ENCODE measurements at places on chromosomes 7 and 10.

DNA sequence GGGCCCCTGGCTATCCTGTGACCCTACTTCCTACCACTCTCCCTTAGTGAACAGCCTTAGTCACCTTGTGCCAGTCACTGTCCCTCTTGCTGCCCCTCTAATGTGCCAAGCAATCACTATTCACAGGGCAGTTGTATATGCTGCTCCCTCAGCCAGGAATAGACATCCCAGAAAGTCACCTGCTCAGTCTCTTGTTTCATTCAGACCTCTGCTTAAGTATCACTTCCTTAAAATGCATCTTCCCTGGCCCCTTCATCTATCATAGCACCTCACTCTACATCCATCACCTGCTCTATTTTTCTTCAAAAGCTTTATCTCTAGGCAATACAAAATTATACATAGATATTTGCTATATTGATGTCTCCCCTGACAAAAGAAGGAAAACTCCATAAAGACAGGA, 328.4 kb upstream of the NFE2L3 start:
- DNase-seq = no peak

DNA sequence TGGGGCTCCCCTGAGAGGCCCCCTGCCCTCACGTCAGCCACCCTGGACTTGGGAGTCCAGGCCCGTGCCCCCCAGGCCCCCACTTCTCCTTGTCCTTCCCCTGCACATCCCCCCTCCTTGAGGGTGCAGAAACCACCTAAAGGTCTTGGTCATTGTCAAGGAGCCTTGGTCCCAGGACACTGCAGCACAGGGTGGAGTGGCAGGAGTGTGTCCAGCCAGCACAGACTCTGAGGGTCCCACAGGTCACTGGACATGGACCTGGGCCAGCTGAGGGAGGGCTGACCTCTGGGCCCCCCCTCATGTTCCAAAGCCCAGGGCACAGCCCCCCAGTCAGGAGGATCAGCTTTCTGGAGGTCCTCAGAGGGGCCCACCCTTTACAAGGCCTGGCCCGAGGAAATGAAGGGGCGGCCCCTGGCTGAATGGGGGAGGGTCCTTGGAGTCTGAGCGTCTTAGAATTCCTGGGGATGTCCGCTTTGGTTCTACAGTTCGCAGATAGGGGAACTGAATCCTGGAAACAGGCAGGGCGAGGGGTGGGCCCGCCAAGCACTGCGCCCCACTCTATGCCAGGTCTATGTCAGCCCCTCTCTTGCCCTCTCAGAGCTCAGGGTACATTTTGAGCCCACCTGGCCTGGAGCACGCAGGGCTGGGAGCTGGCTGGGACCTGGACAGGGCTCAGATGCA, 54.0 kb downstream of the PWWP2B start:
- no peak for DNase-seq

GRCh38 chr7:33632322-33632721, 273.0 kb upstream of the BMPER start:
- DNase-seq = no peak

GRCh38 chr10:80532571-80532970, 5.1 kb upstream of the SH2D4B start:
- DNase-seq = no peak

GRCh38 chr7:43686991-43687390, 42.3 kb downstream of the COA1 start:
- DNase-seq = no peak

DNA sequence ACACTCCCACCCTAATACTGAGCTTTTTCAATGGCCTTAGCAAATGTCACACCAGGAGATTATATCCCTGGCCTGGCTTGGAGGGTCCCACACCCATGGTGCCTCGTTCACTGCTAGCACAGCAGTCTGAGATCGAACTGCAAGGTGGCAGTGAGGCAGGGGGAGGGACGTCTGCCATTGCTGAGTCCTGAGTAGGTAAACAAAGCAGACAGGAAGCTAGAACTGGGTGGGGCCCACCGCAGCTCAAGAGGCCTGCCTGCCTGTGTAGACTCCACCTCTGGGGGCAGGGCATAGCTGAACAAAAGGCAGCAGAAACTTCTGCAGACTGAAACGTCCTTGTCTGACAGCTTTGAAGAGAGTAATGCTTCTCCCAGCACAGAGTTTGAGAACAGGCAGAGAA, 338.9 kb upstream of the MBL2 start:
- DNase-seq = no peak

DNA sequence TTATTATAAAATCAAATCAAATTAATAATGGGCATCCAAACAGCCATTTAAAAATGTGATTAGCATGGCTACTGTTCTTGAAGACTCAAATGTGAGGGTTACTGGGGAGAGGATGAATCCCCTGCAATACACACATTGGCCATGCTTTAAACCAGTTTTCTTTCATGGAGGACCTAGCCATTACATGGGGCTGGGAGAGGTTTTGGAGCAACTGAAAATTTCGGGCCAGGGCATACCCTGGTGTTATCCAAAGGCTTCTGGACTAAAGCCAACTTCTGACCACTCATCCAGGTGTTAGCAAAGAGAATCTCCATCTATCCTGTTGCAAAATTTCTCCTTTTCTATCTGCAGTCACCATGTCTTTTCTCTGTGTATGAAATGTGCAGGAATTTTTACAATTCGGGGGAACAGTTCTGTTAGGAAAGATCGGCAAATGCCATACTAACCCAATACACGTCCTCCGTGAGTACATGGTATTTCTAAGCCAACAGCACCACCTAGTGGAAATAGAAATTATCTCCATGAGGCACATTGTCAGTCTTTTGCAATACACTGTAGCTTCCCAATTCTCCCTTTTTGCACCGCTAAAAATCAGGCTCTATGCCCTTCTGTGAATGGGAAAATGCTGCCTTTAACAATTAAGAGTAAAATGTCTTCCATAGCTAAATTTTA, 47.0 kb upstream of the ZNF107 start:
- no peak for DNase-seq

GRCh38 chr10:2891073-2891769, 176.1 kb upstream of the PFKP start:
- DNase-seq = no peak

DNA sequence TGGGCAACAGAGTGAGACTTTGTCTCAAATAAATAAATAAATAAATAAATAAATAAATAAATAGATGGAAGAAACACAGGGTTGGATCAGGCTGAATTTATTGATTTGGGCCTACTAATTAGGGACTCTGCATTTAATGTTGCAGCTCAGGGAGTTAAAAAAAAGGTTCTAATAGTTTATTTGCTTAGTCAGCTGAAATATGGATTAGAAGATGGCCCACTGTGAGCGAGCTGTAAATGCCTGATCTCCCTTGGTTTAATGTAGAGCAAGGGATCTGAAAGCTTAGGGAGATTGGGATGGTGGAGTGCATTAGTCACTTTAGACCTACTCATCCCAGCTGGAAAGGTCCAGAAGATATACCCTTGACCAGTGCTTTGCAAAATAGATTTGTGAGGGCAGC, 25.1 kb upstream of the PDIA4 start:
- DNase-seq = no peak

- DNase-seq = no peak
Measured at GRCh38 chr7:149595541-149595940, 97.9 kb upstream of the ZNF746 start.

DNA sequence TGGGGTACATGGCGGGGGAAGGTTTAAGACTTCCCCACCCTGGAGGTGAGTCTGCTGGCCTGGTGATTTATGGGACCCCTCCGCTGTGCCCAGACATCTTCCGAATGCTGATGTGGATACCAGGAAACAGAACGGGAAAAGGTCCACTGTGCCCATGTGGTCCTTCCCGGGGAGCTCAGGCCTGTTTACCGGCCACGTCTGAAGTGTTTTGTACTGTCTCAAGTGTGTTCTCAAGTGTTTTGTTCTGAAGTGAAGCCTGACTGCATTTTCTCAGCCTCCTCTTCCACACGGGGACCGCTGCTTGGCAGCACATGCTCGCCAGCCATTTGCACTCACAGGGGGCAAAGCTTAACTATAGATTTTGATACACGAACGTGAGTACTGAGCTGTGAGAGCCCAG, 127.2 kb downstream of the TEX36 start:
- DNase-seq = no peak

DNA sequence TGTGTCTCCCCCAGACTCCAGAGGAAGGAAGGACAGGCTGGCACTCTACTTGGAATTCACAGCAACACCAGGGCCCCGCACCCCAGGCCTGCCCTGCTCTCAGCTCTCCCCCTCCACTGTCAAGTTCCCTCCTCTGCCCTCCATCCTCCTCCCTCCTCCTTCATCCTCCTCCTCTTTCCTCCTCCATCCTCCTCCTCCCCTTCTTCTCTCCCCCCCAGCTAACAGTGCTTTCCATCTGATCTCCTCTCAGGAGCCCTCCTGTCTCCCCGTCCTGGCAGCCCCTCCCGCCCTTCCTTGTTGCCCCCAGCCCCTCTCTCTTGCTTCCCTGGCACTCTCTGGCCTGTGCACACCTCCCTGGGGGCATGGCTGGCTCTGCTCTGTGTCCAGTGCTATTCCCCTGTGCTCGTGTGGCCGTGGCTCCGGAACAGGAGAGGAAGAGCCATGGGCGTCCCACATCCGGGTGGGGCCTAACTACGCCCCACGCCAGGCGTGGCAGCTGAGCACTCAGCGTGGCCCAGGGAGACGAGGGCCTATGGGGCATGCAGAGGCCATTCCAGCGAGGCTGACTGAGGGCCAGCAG, 64.2 kb downstream of the PWWP2B start:
- DNase-seq = no peak

DNA sequence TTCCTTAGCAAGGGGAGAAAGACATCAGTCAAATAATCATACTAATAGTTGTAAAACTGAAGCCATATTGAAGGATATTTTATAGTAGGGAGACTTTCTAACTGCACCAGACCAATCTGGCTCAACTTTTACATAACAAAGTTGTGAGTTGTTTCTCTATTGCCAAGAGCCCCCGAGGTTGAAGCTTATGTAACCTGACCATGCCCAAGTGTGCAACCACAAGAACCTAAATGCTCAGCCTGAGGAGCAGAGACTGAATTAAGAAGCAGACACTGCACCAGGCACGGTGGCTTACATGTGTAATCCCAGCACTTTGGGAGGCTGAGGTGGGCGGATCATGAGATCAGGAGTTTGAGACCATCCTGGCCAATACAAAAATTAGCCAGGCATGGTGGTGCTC, 77.3 kb upstream of the ARMC3 start:
- DNase-seq = no peak

DNA sequence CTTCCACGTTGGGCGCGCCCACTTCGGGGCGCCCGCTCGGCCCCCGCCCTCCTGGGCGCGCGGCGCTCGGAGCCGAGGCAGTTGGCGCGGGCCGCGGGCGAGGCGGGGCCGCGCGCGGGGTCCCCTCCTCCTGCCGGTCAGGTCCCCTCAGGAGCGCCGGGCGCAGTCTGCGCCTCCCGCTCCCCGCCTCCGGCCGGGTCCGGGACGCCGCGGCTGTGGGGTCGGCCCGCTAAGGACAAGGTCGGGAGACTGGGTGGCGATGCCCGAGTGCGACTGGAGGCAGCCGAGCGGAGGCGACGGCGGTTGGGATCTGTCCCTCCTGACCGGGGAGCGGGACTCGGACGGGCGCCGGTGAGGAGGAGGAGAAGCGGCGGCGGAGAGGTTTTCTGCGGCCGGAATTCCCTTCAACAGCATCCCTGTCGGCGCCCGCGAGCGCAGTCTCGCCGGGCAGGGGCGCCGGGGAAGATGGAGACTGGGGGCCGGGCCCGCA, at the start of gene ATRNL1:
TSS of gene ATRNL1 (plus strand) at position 80 of the 490 bp plus-strand sequence. CDS start at position 466, 386 bp downstream.
- no peak for DNase-seq

- DNase-seq = no peak
Measured at GRCh38 chr10:85429126-85429525, 937.5 kb downstream of the GRID1 start.

DNA sequence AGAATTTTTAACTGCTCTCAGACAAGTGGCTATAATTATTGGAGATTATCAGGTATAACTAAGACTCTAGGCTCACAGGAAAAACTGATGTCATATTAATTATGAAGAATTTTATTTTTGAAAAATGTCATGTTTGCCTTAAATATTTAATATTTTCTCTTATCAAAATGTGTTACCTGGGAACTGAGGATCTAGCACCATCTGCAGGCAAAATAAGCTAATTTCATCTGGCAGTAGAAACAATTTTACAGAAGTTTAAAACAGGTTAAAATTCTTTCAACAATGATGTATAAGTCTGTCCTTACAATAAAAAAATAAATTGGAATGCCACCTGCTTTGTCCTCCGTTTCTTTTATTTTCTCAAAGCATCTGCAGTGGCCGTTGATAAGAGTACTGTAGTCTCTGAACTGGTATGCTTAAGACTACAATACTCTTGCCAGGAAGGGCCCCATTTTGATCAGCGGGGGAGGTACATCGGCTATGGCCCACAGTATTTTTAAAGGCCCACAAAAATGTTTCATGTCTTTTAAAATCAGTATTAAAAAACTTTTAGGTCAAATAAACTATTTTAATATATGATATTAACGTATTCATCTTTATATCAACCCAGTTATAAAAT, 81.3 kb downstream of the VWDE start:
- DNase-seq = no peak

All from stimulated activated CD4-positive, alpha-beta T cell treated with anti-CD3 and anti-CD28 coated beads, TNF-alpha, amount 100 ng/mL, for 4 hours (primary cell).